ENCODE measurements at places on chromosomes 16 and 17.

- DNase-seq = peak; percentile 62
Observed at GRCh38 chr16:72241930-72242329, 70.0 kb upstream of the PMFBP1 start.

- no peak for DNase-seq
Observed at GRCh38 chr17:77385750-77386501, 245.2 kb downstream of the SEC14L1 start.

DNA sequence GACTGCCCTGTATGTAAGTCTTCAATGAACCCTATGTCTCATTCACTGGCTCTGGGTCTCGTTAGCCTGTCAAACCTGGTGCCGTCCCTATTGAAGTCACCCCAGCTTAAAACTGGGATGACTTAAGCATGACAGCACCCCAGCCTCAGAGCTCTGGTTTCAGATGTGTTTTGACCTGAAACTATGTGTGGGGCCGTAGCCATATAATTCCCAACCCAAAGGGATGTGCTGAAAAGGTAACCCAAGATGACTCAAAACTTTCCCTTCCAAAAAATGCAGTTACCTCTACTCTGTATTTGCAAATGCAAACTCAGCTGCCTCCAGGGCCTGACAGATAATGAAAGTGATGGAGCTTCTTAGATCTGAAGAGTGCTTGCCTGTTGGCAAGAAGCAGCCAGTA lies 478.3 kb upstream of the ERCC4 start:
- no peak for DNase-seq

DNA sequence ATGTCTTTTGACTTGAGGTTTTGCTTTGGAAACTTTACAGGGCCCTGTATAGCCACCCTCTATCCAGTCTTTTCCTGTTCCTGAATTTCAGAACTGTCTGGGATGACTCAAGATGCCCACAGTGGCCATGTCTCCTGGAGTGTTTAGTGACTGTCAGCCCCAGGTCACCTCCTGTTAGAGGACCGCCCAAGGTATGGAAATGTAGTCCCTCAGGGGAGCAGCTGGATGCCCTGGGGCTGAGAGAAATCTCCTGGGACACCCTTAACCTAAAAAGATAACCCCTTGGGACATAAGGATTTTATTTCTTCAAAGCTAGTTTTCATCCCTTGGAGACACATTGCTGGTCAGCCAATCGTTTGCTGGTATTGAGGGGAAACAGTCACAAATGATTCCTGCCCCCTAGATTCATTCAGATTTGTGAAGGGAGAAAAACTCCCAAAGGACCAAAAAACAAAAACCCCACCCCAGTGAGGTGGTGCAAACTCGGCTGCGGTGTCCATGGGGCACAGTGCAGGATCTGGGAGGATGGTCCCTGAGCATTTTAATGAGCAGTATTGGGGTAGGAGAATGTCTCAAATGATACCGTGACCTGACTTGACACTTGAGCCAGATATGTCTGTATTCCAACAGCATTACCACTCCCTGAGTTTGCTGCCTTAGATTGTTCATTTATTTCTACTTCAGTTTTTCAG lies 1.7 kb downstream of the ZNF267 start:
- DNase-seq = no peak

DNA sequence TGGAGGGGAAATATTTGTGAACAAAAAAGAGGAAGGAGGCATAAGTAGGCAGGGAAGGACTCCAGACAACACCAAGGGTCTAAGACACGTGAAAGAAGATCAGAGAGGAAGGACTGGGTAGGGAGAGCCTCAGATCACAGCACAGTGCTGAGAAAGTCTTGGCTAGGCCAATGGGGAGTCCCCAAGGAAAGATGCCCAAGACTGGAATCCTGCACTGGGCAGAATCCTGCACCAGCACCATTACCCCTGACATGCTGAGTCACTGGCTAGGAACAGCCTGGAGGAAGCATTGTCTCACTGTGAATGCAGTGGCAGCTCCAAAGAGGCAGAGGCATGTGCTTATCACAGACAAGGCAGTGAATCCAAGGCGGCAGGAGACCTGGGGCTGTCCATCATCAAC lies 19.2 kb downstream of the CLEC19A start:
- no peak for DNase-seq

DNA sequence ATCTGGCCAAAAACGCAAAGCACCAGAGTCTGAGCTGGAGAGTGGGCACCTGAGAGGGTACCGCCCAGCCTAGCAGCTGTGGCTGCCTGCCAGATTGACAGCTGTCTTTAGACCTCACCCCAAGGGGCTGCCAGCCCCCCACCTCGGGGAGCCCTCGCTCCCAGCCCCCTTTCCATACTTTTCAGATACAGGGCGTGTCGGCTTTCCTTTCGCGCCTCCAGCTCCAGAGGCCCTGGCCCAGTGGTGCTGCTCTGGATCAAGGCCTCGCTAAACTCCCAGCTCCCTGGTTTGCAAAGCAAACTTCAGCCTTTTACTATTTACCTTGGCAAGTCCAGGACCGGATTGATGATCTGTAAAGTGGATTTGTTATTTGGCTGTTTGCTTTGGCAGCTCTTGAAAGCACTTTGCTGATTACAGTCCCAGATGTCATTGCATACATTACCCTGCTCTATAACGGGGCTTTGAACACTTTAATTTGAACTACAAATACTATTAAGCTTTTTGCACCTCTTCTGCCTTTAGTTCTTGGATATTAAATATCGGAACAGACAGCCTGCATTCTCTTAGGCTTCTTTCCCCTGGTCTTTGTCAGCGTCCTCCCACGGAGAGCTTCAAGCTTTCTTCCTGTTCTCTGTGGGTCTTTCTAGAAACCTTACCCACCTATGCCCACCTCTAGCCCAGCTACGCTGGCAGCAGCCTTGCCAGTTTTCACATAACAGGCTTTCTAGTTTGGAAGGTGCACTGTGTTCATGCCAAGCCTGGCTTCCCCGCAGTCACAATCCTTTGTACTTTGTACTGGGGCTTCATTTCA lies 63.6 kb upstream of the TBX2 start:
- no peak for DNase-seq

- no peak for DNase-seq
Observed at GRCh38 chr16:5905935-5906334, 808.3 kb upstream of the EEF2KMT start.

DNA sequence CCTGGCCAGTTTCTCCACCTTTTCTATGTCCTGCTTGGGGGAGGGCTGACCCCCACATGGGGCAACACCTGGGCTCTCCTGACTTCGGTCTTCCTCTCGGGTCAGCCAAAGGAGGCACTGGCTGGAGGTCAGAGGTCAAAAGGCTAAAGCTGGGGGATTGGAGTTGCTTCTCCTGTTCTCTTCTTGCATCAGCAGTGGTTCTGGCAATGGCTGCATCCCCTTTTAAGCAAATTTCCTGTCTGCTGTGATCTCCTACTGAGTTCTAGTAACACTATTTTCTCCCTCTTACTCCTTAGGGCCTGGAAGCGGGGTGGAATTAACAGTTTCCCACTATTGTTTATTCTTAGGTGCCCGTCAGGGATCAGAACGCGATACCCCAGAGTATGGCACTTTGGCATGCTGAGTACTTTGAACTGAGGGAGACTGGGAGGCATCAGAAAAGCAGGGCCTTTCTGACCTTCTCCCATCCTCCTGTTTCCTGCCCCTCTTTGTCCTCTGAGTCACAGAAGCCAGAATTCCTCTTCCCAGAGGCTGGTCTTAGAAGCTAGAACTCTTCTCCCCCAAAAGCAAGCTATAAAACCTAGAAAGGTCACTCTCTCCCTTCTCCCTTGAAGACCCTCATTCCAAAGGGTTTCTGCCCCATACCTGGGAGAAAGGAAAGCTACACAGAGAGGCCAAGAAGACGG lies 268.2 kb downstream of the STX8 start:
- DNase-seq = no peak

DNA sequence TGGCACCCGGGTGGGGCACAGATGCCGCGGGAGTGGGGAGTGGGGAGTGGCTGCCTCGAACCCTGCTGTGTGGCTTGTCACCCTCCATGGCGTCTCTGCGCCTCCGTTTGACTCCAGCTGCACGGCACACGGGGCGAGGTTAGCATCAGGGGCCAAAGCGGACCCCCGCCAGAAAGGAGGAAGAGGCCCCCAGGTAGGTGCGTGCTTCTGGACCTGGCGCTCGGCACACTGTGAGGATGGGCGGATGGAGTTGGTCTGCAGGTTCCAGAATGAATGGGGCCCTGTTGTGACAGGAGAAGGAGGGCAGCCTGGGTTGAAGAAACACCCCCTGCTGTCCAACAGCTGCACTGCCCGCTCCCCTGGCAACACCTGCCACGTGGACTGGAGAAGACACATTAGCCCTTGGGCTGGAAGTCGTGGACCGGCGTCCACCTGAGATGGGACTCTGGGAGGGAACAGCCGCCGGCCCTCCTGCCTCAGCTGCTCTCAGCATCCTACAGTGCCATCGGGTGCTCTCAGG lies 9.4 kb upstream of the FASN start:
- no peak for DNase-seq

DNA sequence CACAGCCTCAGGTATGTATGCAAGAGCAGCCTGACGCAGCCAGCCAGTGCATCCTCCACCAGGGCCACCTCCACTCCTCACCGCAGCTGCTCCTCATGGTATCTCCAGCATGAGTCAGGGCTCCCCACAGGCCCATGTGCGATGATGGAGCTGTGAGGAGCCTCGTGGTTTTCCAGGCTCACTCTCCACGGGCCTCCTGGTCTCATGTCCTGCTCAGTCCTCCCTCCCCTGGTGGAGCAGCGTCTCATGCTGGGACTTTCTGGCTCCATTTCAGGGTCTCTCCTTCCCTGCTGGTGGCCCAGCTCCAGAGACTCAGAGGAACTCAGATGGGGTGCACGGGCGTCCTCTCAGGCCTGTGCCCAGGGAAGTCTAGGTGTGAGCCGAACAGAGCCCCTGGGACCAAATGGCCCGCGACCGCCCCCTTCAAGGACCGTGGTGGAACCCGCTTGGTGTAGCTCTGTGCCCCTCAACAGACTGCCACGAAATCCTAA lies 70.4 kb downstream of the METRNL start:
- DNase-seq = no peak

DNA sequence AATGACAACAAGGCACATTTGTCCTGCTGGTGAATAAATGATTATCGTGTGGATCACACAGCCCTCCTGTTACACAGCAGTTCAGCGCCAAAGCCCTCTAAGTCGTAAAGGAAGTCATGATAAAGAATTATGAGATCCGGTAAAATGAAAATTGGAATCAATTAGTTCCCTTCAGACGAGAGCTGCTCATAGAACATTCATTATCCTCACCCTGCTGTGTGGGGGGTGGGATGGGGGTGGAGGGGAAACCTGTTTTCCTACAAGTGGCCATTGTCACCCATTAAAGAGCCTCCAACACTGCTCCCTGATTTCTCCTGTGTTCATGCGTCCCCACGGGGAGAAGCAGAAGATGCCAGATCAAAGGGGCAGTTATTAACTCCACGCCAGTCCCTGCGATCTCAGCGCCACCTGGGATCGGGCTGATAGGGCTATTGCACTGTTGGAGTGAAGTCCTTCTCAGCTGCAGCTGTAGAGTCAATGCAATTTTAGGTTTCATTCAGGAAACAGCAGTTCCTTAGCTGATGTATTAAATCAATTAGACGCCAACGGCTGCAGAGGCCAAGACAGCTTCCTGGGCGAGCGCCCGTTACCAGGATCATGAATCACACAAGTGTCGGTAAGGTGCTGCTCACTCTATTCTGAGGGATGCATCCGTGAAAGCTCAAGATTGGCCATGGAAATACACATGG lies 19.2 kb upstream of the CACNG4 start:
- DNase-seq = no peak

DNA sequence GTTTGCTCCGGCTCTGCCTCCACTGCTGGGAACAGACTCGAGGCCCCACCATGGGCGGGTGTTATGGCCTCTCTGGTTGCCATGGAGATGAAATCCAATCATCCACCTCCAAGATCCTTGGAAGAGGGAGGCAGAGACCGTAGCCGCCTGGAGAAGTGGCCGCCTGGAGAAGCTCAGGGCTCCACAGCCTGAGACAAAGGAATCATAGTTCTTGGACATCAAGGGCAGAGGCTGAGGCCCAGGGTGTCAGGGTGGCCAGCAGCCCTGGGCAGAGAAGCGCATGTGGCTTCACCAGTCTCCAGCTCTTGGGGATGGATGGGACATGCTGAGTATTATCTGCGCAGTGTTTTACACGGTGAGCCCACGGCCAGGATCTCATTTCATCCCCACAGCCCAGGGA lies 36.2 kb downstream of the ABR start:
- no peak for DNase-seq

GRCh38 chr17:55699181-55699860 lies 23.3 kb downstream of the TMEM100 start:
- DNase-seq = no peak

- no peak for DNase-seq
Observed at GRCh38 chr16:9598731-9599083, 507.3 kb downstream of the HAPSTR1 start.

GRCh38 chr16:12752159-12752558 lies 51.5 kb downstream of the CPPED1 start:
- DNase-seq = no peak

DNA sequence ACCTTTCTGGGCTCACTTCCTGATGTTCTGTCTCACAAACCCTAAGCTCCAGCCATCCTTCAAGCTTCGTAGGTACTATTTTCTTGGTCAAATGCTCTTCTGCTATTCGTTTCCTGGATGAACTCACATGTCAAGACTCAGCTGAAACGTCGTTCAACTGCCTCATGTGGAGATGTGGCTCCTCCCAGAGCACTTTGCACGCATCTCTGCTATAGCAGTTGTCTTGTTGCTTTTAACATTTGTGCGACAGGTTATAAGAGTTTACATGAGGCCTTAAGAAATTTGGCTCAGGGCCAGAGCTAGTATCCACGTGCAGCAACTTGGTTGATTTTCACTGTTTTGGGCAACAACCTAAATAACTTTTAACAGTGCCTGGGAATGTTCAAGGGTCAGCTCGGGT lies 2.8 kb upstream of the KRT40 start:
- DNase-seq = no peak

DNA sequence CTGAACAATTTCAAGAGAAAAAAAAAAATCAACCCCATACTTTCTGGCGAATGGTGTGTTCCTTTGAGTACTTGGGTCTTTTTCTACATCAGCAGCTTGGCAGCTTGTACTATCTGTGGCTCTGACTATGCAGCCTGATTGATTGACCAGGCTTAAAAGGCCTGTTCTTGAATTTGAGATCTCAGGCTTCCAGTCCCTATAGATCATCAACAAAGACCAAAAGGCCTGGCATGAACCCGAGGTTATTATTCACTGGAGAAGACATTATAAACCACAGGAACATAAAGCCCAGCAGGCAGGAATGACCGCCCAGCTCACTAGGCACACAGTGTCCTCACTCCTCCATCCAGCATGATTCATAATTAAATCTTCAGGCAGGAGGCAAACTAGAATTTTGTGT lies 32.1 kb upstream of the CDH3 start:
- DNase-seq = no peak

- no peak for DNase-seq
Observed at GRCh38 chr16:70432356-70432722, 6.6 kb downstream of the ST3GAL2 start.

- DNase-seq = no peak
Observed at GRCh38 chr16:17417740-17418139, 53.0 kb downstream of the XYLT1 start.

- no peak for DNase-seq
Observed at GRCh38 chr16:12794486-12795387, 8.9 kb downstream of the CPPED1 start.

GRCh38 chr16:3321816-3322215 lies 16.5 kb downstream of the ZNF75A start:
- no peak for DNase-seq

Data from putamen (tissue), 1 donor.